Stimulated activated naive CD8-positive, alpha-beta T cell treated with anti-CD3 and anti-CD28 coated beads, Interleukin-15, Interleukin-2, amounts not matched to agents 100 U/mL and 50 U/mL, for 24 hours (primary cell): ENCODE measurements at places on chromosomes 6 and 20.

DNA sequence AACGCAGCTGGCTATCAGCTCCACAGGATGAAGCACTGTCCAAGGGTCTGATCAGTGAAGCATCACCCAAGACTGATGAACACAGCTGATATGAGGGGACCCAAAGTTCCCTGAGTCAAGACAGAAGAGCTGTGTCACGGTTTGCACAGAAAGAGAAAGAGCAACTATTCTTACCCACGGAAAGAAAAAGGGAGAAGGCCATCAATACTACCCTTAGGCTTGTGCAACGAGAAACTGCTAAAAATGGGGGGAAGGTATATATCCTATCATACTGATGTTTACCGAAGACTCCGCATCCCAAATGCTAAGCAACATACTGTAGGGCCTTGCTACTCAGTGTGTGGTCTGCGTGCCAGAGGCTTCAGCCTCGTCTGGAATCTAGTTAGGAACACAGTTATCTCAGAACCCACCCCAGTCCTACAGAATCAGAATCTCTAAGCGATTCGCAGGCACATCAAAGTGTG is 665 bp downstream of the FASTKD5 start:
- DNase-seq: no peak

DNA sequence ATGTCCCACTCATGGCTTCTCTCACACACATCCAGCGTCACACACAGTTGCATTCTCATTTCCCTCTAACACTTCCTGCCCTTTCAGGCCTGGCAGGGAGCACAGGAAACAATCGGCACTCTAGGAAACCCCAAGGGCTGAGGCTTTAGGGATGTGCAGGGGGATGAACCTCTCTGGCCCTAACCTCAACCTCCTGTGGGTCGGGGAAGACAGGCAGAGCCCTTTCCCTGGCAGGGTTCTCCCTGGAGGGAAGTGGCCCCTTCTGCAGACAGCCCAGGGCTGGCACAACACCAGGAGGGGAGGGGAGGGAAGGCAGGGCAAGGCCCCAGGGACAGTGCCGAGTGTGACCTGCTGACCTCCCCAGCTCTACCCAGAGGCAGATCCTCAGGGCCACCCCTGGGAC is 2.7 kb downstream of the TEAD3 start:
- no peak for DNase-seq

DNA sequence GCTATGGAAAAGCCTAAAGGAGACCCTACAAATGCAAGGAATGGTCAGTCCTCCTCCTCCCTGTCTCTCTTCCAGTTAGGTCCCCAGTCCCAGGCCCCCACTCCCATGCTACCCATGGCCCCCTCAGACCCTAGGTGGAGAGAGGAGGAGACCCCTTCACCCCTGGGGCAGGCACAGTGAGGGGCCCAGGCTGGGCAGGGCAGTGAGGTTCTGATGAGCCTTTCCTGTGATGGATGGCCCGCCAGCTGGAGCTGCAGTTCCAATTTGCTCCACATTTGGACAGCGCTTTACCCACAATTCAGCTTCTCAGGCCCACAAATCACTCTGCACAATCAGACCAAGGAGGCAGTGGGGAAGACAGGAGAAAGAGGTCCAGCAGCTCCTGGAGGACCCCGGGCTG is 37.3 kb upstream of the MLN start:
- no peak for DNase-seq

DNA sequence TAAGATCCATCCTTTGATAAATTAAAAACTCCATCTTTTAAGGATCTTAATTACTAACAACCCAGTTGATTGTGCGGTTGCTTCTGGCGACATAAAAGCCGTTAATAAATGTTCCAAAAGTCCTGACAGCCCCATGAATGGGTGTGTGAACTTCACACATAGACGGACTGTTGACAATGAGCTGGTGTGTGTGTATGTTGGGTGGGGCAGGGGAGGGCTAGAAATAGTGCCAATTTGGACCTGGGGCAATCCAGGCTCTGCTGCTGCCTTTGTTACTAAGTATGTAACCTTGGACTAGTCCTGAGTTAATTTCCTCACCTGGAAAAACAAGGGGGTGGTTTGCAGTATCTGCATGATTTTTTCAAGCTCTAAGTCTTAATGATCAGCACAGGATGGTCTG is 4.2 kb downstream of the MAS1 start:
- no peak for DNase-seq

DNA sequence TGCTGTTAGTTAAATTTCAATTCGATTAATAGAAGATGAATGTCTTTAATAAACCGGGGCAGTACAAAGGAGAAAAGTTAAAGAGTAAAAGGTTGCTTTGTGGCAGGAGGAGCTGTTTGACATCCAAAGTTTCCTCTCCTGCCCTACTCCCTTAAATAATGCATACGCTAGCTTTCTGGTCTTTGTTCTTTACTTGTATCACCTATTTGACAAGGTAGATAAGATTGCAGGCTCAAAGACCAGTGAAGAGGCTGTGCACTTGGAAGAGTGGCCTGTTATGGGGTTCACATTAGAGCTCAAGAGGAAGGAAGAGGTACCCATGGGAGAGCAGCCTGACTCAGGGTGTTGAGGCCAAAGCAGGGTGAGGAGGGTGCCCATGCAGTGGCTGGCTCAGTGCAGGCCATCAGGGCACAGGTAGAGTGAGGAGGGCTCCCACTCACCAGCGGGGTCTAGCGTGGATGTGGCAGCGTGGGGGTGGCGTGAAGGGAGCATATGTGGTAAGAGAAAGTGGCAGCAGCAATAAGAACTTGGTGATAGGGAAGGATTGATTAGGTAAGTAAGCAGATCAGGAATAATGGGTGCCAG is 29.3 kb upstream of the KLHL31 start:
- DNase-seq: no peak

GRCh38 chr6:126747728-126748540 is 370.5 kb upstream of the RSPO3 start:
- no peak for DNase-seq

GRCh38 chr6:31728767-31729514 is at the start of gene DDAH2:
Gene DDAH2 (minus strand): TSS chr6:31729299. CDS start chr6:31729161, 138 bp downstream.
- no peak for DNase-seq

DNA sequence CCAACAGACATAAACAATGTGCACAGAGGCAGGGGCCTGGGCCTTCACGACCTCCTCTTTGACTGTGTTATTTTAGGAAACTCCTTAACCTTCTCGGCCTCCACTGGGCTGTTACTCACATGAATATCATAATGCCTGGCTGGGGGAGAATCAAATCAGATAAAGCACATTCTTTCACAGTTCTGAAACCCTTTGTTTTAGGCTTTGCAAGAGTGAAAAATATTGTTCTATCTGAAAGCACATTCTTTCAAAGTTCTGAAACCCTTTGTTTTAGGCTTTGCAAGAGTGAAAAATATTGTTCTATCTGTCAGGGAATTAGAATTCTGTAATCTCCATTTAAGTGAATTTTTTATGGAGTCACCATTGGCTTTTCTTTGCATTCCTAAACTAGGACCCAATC is 50.7 kb upstream of the SYNDIG1 start:
- no peak for DNase-seq

- DNase-seq: no peak
These were observed 9.1 kb downstream of the SGK1 start for GRCh38 chr6:134308800-134309199.

GRCh38 chr20:63982937-63983336 is 2.0 kb downstream of the PRPF6 start:
- DNase-seq: no peak

DNA sequence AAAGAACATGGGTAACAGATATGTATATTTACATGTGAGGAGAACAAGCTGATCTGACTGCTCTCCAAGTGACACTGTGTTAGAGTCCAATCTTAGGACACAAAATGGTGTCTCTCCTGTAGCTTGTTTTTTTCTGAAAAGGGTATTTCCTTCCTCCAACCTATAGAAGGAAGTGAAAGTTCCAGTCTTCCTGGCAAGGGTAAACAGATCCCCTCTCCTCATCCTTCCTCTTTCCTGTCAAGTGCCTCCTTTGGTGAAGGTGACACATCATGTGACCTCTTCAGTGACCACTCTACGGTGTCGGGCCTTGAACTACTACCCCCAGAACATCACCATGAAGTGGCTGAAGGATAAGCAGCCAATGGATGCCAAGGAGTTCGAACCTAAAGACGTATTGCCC is 5.2 kb downstream of the HFE start:
- DNase-seq: no peak
